ENCODE measurements at places on chromosomes 16 and 17.

- DNase-seq: no peak
These were observed 146.4 kb downstream of the CHD9NB start for GRCh38 chr16:52906281-52906680.

DNA sequence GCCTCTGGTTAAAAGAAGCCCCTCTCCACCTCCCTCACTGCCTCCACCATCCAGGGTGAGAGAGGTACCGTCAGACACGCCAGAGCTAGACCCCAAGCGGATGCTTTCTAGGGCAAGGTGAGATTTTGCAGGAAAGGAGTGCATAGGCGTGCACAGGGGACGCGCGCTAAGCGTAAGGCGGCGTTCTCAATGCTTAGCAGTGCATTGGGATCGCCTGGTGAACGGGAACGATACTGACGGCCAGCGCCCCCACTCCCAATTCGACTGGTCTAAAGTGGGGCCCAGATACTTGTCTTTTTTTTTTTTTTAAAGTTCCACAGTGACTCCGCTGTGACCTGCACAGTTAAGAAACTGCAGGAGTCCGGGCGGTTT lies 57.9 kb upstream of the CREBBP start:
- DNase-seq: no peak

GRCh38 chr17:79779084-79779529 lies 1.2 kb downstream of the CBX2 start:
- DNase-seq: no peak

DNA sequence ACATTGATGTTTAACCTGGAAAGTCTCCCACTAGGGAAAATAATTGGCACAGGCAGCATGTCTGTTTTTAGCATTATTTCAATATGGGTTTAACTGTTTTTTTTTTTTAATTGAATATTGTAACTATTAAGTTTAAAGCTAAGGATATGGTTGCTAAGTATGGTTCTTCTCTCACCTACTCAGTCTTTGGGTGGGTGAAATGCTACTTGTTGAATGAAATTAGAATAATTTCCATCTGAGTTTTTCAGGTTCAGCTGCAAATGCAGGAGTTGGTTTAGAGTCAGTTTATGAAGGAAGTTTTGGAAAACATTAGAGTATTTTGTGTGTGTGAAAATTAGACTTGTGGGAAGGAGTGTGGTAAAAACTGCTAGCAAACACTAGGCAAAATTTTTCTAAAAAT lies 93.5 kb downstream of the PRKCA start:
- no peak for DNase-seq

GRCh38 chr16:12547608-12547922 lies 256.1 kb downstream of the CPPED1 start:
- DNase-seq: no peak

DNA sequence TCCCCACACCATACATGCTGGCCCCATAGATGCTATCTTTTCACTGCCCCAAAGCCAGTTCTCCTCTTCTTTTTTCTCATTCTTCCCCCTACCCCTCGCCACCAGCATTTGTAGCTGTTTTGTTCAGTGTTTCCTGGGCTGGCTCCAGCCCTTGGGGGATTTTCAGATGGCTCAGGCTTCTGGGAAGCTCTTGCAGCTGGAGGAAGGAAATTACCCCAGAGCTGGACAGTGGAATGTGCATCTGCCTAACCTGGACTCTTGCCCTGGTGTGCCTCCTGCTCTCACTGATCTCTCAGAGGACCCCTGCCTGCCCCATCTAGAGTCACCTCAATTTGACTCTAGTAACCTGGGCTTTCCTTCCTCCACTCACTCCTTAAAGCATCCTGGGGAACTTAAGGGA lies 82.8 kb downstream of the MYH13 start:
- no peak for DNase-seq

DNA sequence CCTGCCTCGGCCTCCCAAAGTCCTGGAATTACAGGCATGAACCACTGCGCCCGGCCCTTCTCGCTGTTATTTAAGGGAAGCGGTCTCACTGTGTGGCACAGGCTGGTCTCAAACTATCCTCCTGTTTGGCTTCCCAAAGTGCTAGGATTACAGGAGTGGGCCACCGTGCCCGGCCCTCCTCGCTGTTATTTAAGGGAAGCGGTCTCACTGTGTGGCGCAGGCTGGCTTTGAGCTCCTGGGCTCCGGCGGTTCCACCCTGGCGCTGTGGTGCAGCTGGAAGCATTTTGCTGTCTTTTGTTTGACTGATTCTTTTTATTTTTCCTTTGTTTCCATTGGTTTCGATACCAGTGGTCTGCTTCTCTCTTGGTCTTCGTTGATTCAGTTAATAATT lies 40.7 kb downstream of the FOXK2 start:
- no peak for DNase-seq

GRCh38 chr17:79207960-79208359 lies 133.3 kb downstream of the ENGASE start:
- DNase-seq: no peak

GRCh38 chr17:58527306-58527705 lies 12.9 kb upstream of the MTMR4 start:
- no peak for DNase-seq

GRCh38 chr16:56354746-56355145 lies 70.6 kb downstream of the AMFR start:
- DNase-seq: peak; percentile 53

- DNase-seq: no peak
These were observed 22.3 kb upstream of the HLF start for GRCh38 chr17:55242476-55242875.

- DNase-seq: no peak
These were observed 1.8 kb upstream of the CBFA2T3 start for GRCh38 chr16:88978608-88979346.

- DNase-seq: no peak
These were observed 6.7 kb downstream of the GIP start for GRCh38 chr17:48961516-48962233.
